AG04450 (cell line): ENCODE measurements at places on chromosomes 11 and 22. TPM values are rescaled to one million over a fixed set of nuclear protein-coding genes. Genes with fewer than 3 reads are reported as not detected.

DNA sequence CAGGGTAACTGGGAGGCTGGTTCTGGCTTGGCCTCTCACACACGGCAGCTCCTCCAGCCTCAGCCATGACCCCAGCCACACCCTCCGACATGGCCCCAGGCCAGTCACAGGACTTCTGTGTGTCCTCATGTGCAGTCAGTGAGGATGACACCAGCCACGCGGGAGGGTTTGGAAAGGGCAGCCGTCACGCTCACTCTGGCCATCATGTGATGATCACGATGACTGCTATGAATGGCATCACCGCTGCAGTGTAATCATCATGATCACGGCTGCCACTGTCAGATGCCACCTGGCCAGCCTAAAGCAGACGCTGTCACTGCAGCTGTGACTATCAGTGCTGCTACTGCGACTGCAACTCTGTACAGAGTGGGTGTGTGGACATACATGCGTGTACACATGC is 640.9 kb downstream of the BRD1 start:
- DNase-seq: no peak

GRCh38 chr11:121236115-121237001 is 56.2 kb upstream of the SC5D start:
- DNase-seq: no peak

GRCh38 chr11:111840143-111840542 is 31.2 kb downstream of the ALG9 start:
- DNase-seq: no peak

DNA sequence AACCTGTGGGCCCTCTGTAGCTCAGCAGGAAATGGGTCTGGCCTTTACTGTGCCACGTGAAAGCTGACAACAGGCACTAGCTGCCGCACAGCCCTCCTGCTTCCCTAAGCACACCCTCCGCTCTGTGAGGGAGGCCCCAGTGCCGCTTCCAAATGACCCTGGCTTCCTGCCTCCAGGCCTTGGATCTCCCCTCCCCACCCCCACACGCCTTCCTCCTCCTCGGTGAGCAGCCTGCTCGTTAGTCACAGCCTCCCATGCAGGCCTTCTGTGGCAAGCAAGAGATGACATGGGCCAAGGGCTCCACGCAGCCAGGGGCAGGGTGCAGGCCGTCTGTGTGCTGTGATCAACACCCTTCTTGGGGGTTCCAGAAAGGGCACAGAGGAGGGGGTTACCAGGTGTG is 15.3 kb upstream of the RASL10A start:
- no peak for DNase-seq

GRCh38 chr11:133181667-133182066 is 350.6 kb downstream of the OPCML start:
- DNase-seq: no peak

DNA sequence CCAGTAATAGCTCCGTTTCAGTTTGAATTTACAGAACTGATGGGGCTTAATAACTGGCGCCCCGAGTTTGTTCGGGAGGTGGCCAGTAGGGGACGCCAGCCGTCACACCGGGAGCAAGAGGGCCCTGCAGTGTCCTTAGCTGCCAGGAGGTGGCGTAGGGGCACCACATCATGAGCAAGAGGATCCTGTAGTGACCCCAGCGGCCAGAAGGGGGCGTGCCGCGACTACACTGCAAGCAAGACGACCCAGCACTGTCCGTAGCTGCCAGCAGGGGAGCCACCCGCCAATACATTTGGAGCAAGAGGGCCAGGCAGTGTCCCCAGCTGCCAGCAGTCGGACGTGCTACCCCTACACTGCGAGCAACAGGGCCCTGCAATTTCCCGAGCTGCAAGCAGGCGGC is 663.7 kb upstream of the B3GAT1 start:
- no peak for DNase-seq

- DNase-seq: no peak
These were observed 3.2 kb upstream of the PTDSS2 start for GRCh38 chr11:446891-447290.

- DNase-seq: no peak
These were observed 1.8 kb upstream of the AMPD3 start for GRCh38 chr11:10453261-10453660.

KRTAP5-7 gene
- not detected in 2 replicates for polyA plus RNA-seq

AASDHPPT gene
- 41.7 and 61.9 TPM in 2 replicates for polyA plus RNA-seq

ALDH3B2 gene
- polyA plus RNA-seq: not detected in 2 replicates

LRRC4C gene
- polyA plus RNA-seq: 0.02 TPM in 1 of 2 replicates, not detected in the other
